ENCODE measurements at places on chromosomes 16 and 17.

- no peak for DNase-seq
Measured at GRCh38 chr17:29291163-29291752, 2.7 kb downstream of the NUFIP2 start.

GRCh38 chr16:82224821-82225220, 54.8 kb upstream of the MPHOSPH6 start:
- DNase-seq: no peak

GRCh38 chr17:1977583-1978395, 47.3 kb downstream of the RTN4RL1 start:
- no peak for DNase-seq

DNA sequence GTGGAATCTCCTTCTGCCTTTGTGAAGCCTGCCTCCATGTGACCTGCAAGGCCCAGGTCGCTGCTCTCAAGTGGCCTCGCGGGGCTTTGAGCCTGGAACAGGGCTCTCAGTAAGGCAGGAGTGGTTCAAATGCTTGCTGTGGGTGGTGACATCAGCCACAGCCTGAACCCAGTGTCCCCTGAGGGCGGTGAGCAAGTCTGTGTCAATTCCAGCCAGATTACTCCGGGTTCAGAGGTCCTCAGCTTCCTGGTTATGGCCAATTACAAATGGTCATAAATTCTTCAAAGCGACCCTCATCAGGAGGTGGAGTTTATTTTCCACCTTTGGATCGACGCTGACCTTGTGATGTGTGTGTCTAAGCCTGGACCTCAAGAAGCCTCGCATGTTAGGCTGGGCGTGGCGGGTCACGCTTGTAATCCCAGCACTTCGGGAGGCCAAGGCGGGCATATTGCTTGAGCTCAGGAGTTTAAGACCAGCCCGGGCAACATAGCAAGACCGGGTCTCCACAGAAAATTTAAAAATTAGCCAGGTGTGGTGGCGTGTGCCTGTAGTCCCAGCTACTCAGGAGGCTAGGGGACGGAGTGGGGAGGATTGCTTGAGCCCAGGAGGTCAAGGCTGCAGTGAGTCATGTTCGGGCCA, 17.3 kb downstream of the LGALS3BP start:
- DNase-seq: no peak

DNA sequence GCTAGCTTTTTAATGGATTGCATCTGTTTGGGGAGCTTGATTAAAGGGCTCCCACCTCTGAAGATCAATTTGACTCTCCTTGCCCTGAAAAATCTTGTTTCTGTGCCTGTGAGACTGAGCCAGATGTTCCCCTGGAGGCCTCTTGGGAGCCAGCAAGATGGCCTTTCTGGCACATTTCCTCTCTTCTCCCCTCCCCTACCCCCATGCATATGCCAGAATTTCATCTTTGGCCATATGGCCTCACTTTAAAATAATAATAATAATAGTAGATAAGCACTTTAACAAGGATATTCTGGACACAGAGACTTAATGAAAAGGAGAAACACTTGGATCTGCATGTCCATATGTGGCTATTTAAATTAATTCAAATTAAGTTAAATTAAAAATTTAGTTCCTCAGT, 144.1 kb upstream of the CES5A start:
- no peak for DNase-seq

- no peak for DNase-seq
Measured at GRCh38 chr17:46744441-46744840, 74.1 kb downstream of the WNT3 start.
